ENCODE measurements at places on chromosomes 1 and 21. TPM values are rescaled to one million over a fixed set of nuclear protein-coding genes. Genes with fewer than 3 reads are reported as not detected.

Gene PROK1
- total RNA-seq = not detected

Gene CFAP57
- total RNA-seq = 0.16 TPM

Gene AKR7A3
- total RNA-seq = 0.43 TPM

Gene DMRTA2
- 0.09 TPM for total RNA-seq

Gene CAPN9
- 0.09 TPM for total RNA-seq

Gene GNG12
- total RNA-seq = 73.2 TPM

Measured in bronchial smooth muscle cell (primary cell).